HuH-7.5 (cell line): ENCODE measurements at places on chromosomes 7 and 10.

DNA sequence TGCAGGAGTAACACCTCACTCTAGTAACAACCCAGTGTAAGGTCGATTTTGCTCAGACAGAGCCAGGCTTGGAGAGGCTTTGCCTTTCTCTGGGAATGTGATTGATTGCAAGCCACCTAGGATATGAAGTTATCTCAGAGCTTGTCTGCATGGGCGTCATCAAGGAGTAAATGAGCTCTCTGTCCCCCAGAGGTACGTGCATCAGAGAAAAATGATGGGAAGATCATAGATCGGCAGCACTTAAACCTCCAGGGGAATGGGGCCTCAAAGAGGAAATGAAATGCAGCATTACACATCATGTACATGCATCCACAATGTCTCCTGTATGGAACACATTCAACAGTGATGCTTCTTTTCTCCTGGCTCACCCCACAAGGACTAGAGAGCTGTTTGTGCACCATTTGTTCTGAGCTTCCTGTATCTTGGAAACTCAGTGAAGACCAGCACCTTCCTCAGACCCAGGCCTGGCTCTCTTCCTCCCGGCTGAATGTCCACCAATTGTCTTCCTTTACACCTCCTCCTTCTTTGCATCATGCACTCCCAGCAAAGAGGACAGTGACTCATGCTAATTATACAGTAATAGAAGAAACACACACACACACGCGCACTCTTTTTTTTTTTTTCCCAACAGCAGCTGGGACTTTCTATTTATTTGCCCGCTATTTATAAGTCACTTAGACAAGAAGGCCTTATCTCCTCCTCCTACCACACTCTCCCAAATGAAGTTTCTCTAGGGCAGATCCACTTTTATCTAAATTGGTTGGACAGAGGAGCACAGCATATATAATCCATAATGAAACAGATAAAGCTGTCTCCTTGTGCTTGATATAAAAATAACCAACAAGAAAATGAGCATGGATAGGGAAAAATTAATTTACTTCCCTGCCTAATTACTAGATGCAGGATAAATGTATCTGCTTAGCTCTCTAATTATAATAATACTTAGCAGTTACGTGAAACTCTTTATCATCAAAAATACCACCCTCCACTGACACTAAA lies 990.7 kb downstream of the CCSER2 start:
- no peak for DNase-seq

- DNase-seq: no peak
These were observed 580.0 kb downstream of the XPNPEP1 start for GRCh38 chr10:109343293-109343692.

GRCh38 chr10:86699125-86699524 lies 30.8 kb downstream of the LDB3 start:
- DNase-seq: no peak

DNA sequence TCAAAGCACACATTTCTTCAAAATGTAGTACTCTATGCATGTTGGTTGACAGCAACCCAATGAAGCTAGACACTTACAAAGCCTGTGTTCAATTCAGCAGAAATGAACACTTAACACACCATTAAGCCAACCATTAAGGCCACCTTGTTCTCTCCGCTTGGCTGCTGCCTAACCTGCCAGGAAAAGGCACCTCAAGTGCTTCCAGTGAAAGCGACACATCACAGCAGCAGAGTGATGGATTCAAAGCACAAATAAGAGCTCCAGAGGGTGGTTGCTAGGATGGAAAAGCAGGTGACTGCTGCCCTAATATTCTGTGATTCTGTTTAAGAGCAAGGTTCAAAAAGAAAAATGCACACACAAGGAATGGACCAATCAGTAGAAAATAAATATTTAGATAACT lies 81.5 kb upstream of the GNAI1 start:
- DNase-seq: no peak

GRCh38 chr10:11638055-11638698 lies 26.7 kb upstream of the USP6NL start:
- no peak for DNase-seq

- DNase-seq: no peak
These were observed 15.8 kb downstream of the DPY19L1 start for GRCh38 chr7:35021445-35021844.

GRCh38 chr10:86359111-86359510 lies 7.5 kb downstream of the GRID1 start:
- no peak for DNase-seq

GRCh38 chr10:97483921-97484320 lies 14.3 kb downstream of the MMS19 start:
- no peak for DNase-seq

DNA sequence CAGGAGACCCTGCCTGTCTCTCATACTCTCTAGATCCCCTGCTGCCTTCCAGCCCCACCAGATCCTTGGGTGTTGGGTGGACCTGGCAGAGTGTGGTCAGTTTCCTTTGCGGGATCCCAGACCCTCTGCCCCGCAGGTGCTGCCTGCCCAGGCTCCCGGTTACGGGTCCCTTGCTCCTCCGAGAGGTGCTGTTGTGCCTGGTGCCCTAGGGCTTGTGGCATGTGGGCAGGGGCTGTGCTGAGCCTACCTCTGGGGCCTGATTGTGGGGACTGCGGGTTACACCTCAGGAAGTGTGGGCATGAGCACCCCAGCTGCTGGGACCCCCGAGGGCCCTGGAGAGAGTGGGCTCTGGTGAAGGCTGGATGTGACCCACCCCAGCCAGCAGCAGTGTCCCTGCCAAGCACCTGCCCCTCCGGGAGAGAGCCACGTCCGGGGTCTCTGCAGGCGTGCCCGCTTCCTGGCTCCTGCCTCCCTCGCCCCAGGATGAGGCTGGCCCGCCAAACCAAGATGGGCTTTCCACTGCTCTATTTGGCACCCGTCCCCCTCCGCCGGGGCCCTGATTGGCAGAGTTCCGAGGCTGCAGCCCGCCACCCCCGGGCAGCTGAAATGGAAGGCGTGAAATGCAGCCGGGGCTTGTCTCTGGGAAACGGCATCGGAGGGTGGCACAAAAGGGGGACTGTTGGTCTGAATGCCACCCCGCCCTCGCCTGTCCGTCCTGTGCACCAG lies 17.0 kb downstream of the CLIP2 start:
- no peak for DNase-seq

DNA sequence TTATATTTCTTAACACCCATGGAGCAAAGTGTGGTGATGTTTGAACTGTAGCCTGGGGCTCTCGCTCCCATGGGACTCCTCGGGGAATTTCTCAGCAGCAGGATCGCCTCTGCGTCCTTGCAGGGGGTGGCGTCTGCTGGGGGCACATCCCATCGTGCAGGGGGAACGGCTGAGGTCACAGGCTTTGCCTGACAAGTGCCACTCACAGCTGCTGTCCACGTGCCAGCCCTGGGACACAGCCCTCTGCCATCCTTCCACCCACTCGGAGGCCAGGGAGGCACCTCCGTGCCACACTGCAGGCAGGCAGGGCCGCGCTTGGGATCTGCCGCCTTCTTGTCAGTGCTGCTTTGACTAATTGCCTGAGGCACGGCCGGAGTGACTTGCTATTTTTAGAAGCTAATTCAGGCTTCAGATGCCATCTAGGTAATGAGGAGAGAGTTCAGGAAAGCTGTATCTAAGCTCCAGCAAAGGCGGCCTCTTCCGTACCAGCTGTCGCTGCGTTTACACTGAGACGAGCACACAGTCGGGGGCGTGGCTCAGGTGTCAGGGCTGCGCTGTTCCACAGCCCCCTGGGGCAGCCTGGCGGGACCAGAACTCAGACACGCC lies 45.7 kb downstream of the PITRM1 start:
- no peak for DNase-seq

- no peak for DNase-seq
These were observed 21.6 kb downstream of the IDE start for GRCh38 chr10:92552310-92552709.

DNA sequence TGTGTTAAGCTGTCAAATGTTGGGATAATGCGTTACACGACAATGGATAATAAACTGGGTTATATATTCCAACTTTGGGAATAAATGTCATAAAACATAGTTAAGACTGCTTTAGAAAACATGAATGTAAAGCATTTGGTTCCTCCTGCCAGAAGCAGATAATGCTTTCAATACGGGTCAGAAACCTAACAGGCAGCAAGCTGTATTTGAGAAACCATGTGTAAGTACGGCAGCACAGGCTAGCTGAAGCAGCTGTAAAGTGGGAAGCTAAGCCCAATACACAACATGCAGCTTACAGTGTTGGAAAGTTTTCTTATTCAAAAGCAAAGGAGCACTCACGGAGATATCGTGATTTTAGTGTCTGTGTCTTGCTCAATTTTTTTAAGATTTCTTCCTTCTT lies 46.5 kb downstream of the MALSU1 start:
- DNase-seq: no peak

DNA sequence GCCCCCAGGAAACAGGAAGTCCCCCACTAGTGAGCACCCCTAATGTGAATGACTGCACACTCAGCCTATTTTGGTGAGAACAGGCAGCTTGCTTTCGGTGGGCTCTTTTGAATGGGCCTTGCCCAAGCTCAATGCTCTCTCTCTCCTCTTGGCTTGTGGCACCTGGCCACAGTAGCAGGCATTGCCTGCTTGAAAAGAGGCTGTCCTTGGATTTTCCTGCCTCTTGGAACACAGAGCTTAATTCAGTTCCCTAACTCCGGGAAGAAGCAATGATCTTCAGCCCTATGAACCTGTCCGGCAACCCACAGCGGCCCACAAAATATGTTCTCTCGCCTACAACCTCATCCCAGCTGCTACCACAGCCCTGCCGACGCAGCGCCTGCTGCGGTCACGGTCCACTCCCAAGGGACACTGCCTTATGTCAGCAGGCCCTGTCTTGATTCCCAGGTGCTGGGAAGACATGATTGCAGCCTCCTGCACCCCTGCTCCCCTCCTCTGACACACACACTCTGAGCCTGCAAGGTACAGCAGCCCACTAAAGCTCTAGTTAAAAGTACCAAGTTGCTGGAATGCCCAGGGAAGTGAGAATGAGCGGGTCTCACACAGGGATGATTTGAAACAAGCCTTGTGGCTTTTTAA lies 715.5 kb upstream of the GALNT17 start:
- DNase-seq: no peak

- no peak for DNase-seq
These were observed 23.2 kb downstream of the STMP1 start for GRCh38 chr7:135685306-135686084.

GRCh38 chr7:22563621-22564241 lies 63.7 kb upstream of the STEAP1B start:
- no peak for DNase-seq

GRCh38 chr10:50937230-50937907 lies 51.9 kb upstream of the A1CF start:
- peak; percentile 4 for DNase-seq

GRCh38 chr10:70981936-70982335 lies 93.6 kb upstream of the PCBD1 start:
- DNase-seq: no peak

DNA sequence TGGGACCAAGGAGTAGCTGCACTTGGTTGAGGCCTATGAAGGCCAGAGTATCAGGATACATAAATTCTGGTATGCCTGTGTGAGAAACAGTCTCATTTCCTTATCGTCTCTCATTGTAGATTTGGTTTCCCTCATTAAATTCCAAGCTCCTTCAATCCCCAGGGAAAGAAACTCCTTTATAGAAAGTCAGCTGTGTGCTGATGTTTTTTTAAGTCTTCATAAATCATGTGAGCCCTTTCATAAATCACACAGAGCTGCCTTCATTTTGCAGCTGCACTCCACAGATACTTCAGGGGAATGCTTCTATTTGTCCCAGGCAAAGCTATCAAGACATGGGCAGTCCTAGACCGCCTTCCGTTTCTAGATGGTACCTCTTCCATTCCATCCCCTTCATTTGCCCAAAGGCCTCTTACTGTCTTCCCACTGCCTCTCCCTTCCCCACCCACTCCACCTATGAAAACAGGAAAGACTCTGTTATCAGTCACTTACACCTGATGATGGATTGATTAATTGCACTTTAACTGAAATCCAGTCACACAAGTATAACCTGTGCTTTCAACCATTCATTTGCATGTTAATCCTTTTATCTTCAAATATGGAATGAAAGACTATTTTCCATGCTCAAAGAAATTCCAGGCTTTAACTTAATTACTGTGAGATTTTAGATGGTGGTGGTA lies 290.2 kb downstream of the C7orf25 start:
- DNase-seq: no peak

DNA sequence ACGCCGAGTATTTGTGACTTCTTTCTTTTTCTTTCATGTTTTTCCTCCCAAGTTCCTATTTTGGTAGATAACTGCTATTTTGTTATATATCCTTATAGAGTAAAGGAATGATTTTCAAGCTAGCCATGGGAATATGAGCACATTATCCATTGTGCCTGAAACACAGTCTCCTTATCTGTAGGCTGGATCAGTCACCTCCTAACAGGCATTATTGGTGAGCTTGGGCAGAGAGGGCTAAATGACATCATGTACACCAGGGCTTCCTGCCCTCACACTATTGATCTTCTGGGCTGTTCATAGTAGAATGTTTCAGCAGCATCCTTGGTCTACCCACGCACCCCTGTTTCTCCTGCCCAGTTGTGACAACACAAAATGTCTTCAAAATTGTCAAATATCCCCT lies 88.1 kb upstream of the CTBP2 start:
- DNase-seq: no peak

GRCh38 chr7:2968616-2969397 lies 74.9 kb downstream of the CARD11 start:
- no peak for DNase-seq

DNA sequence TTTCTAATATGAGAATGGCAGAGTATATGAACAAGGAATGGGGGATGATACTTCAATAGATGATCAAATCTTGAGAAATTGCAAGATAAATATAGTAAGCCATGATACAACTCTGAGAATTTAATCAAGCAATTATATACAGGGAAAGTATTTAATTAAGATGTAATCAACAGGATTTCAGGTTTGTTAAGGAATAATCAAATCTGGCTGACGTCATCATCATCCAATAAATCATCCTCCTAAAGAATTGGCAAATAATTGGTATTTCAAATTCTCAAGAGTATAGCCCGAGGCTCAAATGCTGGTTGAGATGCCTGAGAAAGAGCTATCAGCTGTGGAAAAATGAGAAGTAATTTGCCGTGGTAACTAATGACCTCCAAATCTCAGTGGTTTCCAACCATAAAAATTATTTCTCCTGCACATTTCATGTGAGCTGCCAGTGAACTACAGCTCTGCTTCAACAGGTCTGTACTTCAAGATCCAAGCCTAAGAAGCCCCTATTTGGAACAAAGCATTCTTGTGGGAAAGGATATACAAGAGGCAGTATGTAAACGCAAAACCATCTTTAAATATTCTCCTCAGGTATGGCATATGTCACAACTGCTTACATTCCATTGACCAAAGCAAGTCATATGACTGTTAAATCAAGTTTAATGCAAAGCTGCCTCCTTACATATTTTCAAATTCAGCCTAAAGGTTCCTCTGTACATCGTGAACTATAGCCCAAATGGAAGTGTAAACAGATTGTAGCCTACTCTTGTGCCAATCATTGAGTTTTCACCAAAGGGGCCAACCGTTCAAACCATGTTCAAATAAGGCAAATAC lies 503.0 kb downstream of the KIF20B start:
- DNase-seq: no peak

- DNase-seq: no peak
These were observed 93.0 kb downstream of the EBF3 start for GRCh38 chr10:129870961-129871621.

DNA sequence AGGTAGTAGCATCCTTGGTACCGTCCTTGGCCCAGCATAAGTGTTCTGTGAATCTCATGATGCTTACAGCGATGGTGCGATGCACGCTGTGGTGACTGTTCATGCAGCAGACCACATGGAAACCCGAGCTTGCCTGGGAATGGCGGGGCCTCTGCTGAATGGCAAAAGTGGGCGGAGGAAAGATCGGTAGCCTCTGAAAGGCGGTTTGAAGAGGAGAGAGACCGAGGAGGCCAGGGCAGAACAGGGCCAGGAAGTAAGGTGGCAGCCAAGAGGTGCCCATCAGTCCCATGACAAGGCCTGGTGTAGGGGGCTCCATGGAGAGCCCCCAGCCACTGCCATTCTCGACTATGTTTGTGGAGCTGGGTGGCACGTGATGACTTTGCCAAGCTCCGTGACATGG lies 33.2 kb upstream of the CNPY1 start:
- DNase-seq: no peak
